CD14-positive monocyte (primary cell): ENCODE measurements at places on chromosomes 11 and 22.
A peak's percentile ranks its signal among the peaks of the same experiment; 100 is the strongest.

DNA sequence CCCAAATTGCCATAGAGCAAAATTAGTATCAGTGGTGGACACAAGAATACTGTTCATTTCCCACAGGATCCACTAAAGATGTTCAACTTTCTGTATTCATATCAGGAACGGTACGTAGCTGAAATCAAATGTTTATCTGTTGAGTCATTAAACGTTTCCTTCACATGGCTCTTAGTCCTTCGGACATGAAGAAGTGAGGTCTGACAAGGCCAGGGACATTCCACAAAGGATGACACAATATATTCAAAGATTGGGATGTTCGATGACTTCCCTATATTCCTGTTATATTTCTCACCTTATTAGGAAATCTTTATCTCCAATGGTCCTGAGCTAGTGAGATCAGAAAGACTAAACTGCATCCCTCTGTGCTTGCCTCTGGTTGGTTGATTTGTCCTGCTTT, 129.0 kb downstream of the ETS1 start:
- H3K36me3 ChIP-seq: no peaks in the 10 kb centered on the region
- no peak for DNase-seq
- no peaks in the 10 kb centered on the region for H3K27me3 ChIP-seq

GRCh38 chr11:75873417-75874221, 58.6 kb downstream of the UVRAG start:
- H3K4me3 ChIP-seq: peak overlapping the region; percentile 1
- H3K36me3 ChIP-seq: no peaks in the 10 kb centered on the region
- peak overlapping the region; percentile 74 for H3K27ac ChIP-seq
- no peaks in the 10 kb centered on the region for H3K27me3 ChIP-seq
- H3K4me1 ChIP-seq: peaks cover 23% of the 10 kb centered on the region
- no peak for DNase-seq

DNA sequence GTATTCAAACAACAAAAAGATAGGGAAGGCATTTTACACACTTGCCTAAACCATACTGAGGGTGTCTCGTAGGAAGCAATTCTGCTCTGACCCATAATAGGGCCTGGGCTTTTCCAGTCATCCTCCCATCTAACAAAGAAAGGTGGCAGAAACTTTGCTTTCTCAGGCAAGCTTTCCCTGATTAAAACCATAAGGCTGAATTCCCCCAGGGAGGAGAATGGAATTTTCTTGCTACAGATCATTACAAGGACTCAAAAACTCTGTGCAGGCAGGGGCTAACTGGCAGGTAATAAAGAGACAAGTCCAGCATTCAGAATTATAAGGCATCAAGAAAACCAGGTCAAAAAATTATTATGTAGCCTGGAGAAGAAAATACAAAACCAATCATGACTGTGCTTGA, 90.4 kb downstream of the RBFOX2 start:
- no peak for DNase-seq
- H3K27me3 ChIP-seq: no peaks in the 10 kb centered on the region
- no peaks in the 10 kb centered on the region for H3K36me3 ChIP-seq
- H3K27ac ChIP-seq: no peak overlapping the region
- H3K4me3 ChIP-seq: no peak overlapping the region

DNA sequence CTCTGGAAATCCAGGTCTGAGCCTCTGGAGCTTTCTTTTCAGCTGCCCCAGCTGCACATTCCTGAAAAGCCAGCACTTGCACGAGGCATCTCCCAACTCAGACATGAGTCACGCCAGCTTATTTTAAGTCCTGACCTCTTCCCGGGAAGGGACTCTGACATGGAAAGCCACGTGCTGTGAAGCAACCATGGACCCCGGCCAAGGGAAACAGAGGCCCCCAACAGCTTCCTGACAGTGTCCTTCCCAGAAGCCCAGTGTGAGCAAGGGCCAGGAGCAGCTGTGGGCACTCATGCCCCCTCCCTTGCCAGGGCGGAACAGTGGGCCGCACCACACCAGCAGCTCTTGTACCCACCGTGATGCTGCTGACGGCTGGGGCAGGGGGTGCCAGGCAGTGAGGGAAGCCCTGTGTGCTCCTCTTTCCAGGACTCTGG, 118.8 kb upstream of the CADM1 start:
- no peak overlapping the region for H3K4me3 ChIP-seq
- H3K36me3 ChIP-seq: no peaks in the 10 kb centered on the region
- no peaks in the 10 kb centered on the region for H3K4me1 ChIP-seq
- H3K27ac ChIP-seq: no peak overlapping the region
